NCI-H2107 (cell line): ENCODE measurements at places on chromosomes 2 and 18.
A peak's percentile ranks its signal among the peaks of the same experiment; 100 is the strongest.

GRCh38 chr2:41992056-41992642 lies 55.7 kb upstream of the PKDCC start:
- no peak for DNase-seq

GRCh38 chr2:121722479-121722878 lies 14.2 kb downstream of the NIFK start:
- no peak for DNase-seq

GRCh38 chr18:57188851-57189557 lies 42.1 kb downstream of the BOD1L2 start:
- DNase-seq: no peak

DNA sequence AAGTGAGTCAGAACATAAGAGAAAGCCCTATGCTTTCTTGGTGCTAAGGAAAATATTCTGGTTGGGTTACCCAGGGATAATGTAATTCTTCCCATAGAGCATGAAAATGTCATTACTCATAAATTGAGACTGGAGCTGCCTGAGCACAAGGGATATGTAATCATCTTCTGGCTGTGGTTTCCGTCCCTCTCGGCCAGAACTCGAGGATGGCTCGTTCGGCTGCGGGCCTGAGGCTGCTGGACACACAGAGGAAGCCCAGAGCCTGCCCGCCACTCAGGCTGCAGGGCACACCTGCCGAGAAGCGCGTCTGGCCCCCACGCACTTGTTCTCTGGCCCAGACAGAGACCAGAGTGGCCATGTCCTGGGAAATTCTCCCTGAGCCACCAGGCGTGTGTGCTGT lies 104.9 kb downstream of the ASAP2 start:
- DNase-seq: no peak

- DNase-seq: no peak
Observed at GRCh38 chr18:32552421-32553030, 81.8 kb upstream of the GAREM1 start.

DNA sequence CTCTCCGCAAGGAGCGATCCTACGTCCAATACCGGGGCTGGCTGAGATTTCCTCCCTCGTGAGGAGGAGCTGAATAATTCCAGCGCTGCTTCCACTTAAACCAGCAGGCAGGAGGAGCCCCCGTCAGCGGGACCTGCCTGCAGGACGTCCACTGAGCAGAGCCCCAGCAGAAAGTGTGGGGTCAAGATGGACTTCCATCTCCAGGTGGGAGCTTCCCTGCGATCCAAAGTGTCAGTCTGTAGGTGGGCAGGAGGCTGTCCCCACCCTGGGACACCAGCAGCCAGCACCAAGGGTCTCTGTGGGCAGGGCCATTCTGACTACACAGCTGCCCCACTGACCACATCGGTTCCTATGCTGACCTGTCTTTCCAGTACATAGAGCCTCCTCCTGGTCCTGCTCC lies 462 bp upstream of the OTOS start:
- DNase-seq: no peak

DNA sequence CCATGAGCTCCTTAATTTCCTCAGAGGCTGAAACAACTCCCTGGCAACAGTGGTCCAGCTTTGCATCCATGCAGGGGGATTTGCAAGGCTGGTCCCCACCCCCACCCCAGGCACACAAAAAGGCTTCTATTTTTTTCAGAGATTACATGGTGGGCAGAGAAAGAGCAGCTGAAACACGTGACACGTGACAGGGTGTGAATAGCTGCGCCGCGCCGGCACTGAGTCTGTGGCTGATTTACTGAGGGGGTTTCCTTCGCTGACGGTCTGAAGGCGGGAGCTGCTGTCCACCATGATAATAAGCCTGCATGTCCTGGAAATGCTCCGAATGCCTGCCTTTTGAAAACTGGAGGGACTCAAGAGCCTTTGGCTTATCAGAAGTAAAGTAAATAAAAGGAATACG lies 50.7 kb upstream of the APCDD1 start:
- no peak for DNase-seq

DNA sequence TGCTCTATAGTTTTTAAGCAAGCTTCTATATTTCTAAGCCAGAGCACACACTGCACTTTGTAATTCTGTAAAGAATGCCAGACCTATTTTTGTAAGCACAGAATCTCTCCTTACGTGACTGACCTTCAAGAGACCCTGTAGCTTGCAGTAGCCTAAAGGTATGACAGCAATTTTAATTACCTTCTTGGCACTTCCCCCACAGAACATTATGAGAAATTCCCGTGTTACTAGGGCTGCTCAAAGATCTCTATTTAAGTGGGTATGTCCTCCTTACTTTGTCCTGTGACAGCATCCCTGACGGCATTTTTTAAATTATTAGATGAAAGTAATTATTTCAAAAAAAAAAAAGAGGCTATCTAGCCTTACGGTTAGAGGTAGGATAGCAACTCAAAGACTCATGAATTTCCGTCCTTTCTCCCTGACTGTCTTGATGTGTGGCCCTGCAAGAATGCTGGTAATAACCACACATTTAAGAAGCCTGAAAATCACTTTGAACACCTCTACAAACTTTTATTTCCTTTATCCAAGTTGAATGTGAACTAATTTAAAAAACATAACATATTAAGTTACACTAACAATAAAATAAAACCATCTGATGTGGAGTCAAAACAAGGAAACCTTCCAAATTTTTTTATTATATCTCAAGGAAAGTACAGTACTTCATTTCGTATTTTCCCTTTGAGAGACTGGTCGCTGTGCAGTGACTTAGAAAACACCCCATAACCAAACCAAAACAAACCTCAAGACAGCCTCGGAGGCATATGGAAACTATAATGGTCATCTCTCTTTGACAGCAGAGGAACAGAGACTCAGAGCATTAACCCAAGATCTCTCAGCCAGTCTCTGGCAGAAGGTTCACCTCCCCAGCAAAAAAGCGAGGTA lies 54.9 kb downstream of the THUMPD2 start:
- no peak for DNase-seq

DNA sequence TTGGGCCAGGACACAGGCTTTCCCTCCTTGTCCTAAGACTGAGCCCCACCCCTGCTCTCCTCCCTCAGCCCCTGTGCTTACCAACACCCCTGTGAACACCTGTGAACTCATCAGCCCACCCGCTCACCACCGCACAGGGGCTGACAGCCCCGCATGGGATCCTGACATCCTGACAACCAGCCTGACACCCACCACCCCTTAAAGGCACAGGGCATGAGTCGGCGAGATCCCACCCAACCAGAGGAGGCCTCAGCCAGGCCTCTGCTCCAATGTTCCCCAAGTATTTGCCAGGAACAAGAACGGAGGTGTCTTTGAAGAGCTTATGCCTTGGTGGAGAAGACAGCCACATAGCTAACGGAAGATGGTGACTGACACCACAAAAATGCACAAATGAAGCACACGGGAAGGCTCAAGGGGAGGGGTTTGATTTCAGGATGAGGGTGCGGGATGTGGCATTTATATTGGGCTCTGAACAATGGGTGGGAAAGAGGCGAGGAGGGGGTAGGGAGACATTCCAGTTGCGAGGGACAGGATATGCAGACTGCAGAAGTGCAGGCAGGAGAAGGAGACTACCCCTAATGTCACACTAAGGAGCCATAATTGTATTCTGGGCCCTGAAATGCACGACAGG lies 11.0 kb downstream of the RAB11FIP5 start:
- DNase-seq: no peak

GRCh38 chr2:168246483-168247340 lies 683 bp downstream of the STK39 start:
- peak; percentile 35 for DNase-seq

- no peak for DNase-seq
Observed at GRCh38 chr2:22807872-22808271, 577.1 kb upstream of the KLHL29 start.

GRCh38 chr2:64753399-64753798 lies 99.7 kb upstream of the SERTAD2 start:
- no peak for DNase-seq

DNA sequence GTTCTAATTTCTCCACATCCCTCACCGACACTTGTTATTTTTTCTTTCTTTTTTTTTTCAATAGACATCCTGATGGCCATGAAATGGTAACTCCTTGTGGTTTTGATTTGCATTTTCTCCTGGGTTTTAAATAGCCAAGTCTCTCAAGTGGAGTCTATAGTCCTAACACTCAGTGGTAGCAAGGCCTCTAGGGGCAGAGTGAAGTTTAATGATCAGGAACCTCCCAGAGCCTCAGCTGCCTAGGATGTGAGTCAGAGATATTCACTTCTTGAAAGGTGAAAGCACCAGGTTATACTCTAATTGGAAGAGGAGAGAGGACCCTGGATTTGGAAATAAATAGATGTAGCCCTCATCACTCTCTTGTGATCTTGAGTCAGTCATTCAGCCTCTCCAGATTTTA lies 62.7 kb upstream of the CAPN13 start:
- no peak for DNase-seq

GRCh38 chr2:107384422-107384821 lies 442.3 kb upstream of the RGPD4 start:
- DNase-seq: no peak

DNA sequence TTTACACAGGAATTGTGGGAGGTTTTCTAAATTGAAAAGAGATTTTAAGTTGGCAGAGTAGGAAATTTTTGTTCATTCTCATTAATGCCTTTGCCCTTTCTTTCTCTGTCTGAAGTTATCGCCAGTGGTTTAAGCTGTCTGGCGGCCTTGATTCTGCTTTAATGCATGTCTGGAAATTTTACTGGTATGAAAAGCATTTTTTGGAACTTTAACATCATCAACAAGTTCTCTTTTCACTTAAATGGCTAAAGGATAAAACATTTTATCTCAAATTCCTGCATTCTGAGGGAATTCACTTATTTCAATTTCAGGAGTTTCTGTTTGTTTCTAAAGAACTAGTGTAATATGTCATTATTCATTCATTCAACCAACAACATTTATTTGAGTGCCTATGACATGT lies 233.9 kb upstream of the FOSL2 start:
- DNase-seq: no peak

DNA sequence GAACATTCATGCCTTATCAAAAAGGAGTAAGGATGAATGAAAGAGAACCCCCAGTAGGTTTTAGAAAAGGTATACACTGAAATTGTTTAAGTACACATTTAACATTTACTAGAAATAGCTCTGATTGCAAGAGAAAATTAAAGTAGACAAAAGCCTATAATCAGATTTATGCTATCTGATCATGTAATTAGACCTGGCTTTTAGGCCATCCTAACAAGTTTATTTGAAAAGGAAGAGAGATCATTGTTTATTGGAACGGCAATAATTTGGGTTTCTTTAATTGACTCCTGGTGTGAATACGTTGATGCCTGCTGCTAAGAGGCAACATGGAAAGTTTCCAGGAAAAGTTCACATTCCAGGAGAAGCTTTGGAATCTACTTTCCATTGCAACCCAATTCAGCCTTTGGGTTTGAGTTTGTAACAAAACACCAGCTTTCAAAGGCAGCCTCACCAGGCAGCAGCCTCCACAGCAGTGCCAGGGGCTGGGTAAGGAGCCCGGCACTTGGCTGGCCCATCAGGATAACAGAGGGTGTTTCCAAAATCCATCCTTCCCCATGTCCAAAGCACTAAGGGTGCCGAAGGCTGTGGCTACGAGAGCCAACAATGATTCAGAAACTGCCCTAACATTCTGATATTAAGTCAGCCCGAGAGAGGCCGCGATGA lies 18.0 kb downstream of the FZD7 start:
- no peak for DNase-seq

GRCh38 chr2:141515931-141516330 lies 614.9 kb downstream of the LRP1B start:
- DNase-seq: no peak

DNA sequence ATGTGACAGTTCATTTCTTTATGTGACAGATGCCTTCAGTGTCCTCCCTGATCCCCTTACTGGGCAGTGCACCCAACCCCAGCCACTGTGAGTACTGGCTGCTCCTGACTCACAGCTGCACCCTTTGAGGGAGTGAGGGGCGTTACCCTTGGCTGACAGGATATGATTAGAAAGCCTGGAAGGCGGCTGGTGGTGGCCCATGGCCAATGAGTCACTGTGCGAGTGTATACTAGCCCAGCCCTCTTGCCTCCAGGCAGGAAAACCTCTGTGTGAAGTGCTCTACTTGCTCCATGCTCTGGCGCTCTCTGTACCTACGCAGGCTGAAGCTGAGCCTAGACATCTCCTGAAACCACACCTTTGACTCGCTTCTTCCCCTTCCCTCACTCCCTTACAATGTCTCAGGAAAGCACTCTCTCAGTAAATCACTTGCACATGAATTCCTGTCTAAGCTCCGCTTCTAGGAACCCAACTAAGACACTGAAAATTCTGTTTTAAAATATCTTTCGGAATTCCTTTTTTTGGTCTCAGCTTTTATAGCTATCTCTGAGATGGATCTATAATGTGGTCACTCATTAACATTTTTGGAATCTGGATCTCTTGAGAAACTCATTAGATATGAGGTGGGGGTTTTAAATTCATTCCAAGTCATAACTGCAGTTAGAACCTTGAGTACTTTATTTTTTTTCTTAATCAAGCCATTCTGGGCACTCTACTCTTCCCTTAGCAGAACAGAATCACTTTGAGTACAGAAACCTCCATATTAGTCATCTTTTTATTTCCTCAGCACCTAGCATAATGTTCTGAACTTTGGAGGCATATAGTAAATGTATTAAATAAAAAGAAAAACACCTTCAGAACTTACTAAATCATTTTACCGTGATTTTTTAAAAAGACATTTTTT lies 25.3 kb upstream of the STAM2 start:
- no peak for DNase-seq

GRCh38 chr2:204982303-204982702 lies 437.0 kb downstream of the PARD3B start:
- DNase-seq: no peak

- DNase-seq: no peak
Observed at GRCh38 chr2:31300309-31300708, 66.4 kb downstream of the EHD3 start.

DNA sequence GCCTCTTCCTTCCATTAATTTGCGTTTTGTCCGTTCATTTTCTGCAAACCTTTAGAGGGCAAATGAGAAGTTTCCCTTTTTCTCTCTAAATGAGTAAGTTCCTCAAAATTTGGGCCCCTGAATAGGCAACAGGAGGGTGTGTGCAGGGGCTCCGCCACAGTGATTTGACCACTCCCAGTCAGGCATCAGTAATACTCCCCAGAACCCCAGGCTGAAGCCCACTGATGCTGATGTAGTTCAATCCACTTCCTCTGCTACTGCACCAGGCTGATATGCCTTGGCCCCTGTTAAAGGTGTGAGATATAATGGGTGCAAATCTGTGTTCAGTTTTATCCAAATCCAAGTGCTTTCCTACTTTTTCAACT lies 1150.0 kb downstream of the RPIA start:
- DNase-seq: no peak
